WTC11 (cell line): ENCODE measurements at places on chromosomes 11 and 22. TPM values are rescaled to one million over a fixed set of nuclear protein-coding genes. Genes with fewer than 3 reads are reported as not detected.

The GANAB gene
- total RNA-seq: 323 to 350 TPM (median 327 TPM) in 3 replicates

The OR51B2 gene
- not detected in 3 replicates for total RNA-seq

The NCR3LG1 gene
- 2.0 to 2.7 TPM (median 2.5 TPM) in 3 replicates for total RNA-seq

The OR10A2 gene
- not detected in 3 replicates for total RNA-seq

The CASP4 gene
- 0.44 to 0.73 TPM (median 0.69 TPM) in 3 replicates for total RNA-seq

The UBTFL1 gene
- total RNA-seq: not detected in 3 replicates

The CAVIN3 gene
- 27.3 to 41.5 TPM (median 28.0 TPM) in 3 replicates for total RNA-seq

The MUC6 gene
- 0.05 to 0.13 TPM (median 0.07 TPM) in 3 replicates for total RNA-seq

DNA sequence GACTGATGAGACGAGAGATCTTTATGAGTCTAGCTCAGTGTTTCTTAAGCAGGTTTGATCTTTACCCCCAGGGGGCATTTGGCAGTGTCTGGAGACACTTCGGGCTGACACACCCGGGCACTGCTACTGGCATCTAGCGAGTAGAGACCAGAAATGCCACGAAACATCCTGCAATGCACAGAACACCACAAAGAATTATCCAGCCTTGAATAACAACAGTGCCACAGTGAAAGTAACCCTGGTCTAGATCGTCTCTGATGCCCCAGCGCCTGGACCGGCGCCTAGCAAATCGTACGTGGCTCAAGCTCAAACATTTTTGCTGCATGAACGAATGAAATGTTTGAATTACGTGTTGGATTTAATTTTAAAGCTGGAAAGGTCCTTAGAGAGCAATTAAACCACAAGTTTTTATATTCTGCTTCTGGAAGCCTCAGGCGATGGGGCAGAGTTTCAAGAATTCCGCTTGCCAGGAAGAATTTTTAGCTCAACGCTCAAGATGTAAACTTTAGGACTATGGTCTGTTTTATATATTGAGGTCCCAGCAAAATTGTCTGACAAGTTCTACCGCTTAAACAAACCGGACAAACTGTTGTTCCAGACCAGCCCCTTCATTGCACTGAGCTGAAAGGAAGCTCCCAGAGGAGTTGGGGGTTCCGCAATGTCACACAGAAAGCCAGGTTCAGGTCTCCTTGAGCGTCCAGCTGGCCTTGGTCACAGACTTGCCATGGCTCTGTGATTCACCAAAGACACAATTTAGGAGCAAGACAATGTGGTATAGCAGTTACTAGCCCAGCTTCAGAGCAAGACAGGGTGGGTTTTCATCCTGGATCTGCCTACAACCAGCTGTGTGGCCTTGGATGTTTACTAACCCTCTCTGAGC lies 44.2 kb upstream of the SMTN start:
- DNase-seq: no peak
- H3K4me1 ChIP-seq: peaks cover 6% of the 10 kb centered on the region; the same call in 1 of the 2 replicates
- H3K4me3 ChIP-seq: no peak overlapping the region
- no peaks in the 10 kb centered on the region for H3K27me3 ChIP-seq
- no peaks in the 10 kb centered on the region for H3K36me3 ChIP-seq

DNA sequence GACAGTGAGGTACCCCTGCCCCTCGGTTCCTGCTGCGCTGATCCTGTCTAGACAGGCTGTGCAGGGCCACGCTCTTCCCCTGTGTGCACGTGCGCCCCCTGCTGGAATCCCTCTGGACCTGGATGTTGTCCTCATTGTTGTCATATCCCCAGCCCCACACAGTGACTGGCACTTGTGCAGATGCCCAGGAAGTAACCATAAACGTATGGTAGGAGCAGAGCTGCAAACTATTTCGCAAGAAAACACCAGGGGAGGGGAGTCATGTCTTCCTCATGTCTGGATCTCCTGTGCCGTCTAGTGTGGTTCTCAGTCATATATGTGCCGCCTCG lies 114.7 kb downstream of the CRYBB2 start:
- H3K27me3 ChIP-seq: no peaks in the 10 kb centered on the region; the same call in 1 of the 2 replicates
- H3K27ac ChIP-seq: no peak overlapping the region
- H3K4me1 ChIP-seq: no peaks in the 10 kb centered on the region
- H3K4me3 ChIP-seq: no peak overlapping the region

- peaks cover 13% of the 10 kb centered on the region for H3K4me1 ChIP-seq
- H3K4me3 ChIP-seq: no peak overlapping the region
- DNase-seq: no peak
- no peaks in the 10 kb centered on the region for H3K27me3 ChIP-seq
- no peak overlapping the region for H3K27ac ChIP-seq
- no peaks in the 10 kb centered on the region for H3K36me3 ChIP-seq
Observed at GRCh38 chr11:70230840-70231710, 28.0 kb downstream of the FADD start.

GRCh38 chr11:35324981-35325380 lies 94.4 kb downstream of the SLC1A2 start:
- peaks cover 28% of the 10 kb centered on the region for H3K4me1 ChIP-seq
- no peak overlapping the region for H3K4me3 ChIP-seq
- H3K27me3 ChIP-seq: peaks cover 52% of the 10 kb centered on the region
- DNase-seq: no peak
- H3K36me3 ChIP-seq: no peaks in the 10 kb centered on the region
- H3K27ac ChIP-seq: no peak overlapping the region

GRCh38 chr11:134763030-134763388 lies 351.0 kb upstream of the B3GAT1 start:
- peaks cover 4% of the 10 kb centered on the region; the same call in 1 of the 2 replicates for H3K4me1 ChIP-seq
- H3K27me3 ChIP-seq: peaks cover 2% of the 10 kb centered on the region; the same call in 1 of the 2 replicates
- H3K4me3 ChIP-seq: no peak overlapping the region
- H3K27ac ChIP-seq: no peak overlapping the region

GRCh38 chr11:9601037-9601875 lies 27.8 kb downstream of the WEE1 start:
- H3K27ac ChIP-seq: peak overlapping the region; percentile 90
- peak; percentile 36 for DNase-seq
- H3K36me3 ChIP-seq: no peaks in the 10 kb centered on the region
- H3K27me3 ChIP-seq: no peaks in the 10 kb centered on the region
- 0 out of 2 replicates have a peak overlapping the region, but pooled peaks have one; percentile 3 for H3K4me3 ChIP-seq
- peaks cover 24% of the 10 kb centered on the region for H3K4me1 ChIP-seq

- no peaks in the 10 kb centered on the region for H3K27me3 ChIP-seq
- H3K36me3 ChIP-seq: peaks cover 40% of the 10 kb centered on the region
- no peak overlapping the region for H3K4me3 ChIP-seq
- H3K4me1 ChIP-seq: no peaks in the 10 kb centered on the region
- H3K27ac ChIP-seq: peak overlapping the region; percentile 24; the same call in 1 of the 2 replicates
Observed at GRCh38 chr22:19197997-19198865, 19.7 kb upstream of the SLC25A1 start.

DNA sequence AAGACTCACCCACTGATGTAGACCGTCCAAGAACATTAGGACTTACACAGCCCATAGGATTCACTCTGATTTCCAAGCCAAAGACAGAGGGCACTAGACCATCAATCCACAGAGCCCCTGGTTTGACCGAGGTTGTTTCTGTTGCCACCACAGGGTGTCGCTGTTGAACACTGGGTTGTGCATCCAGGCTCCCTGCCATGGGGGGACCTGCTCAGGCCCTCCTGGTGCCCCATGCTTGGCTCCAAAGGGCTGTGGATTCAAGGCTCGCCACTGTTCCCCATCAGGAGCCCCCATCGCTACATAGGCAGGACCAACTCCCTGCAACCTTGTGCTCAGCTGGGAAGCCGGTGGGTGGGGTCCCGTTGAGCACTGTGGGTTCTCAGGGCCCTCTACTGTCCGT lies 128.0 kb upstream of the ANO1 start:
- no peaks in the 10 kb centered on the region for H3K27me3 ChIP-seq
- no peak overlapping the region for H3K4me3 ChIP-seq
- peaks cover 16% of the 10 kb centered on the region for H3K4me1 ChIP-seq

DNA sequence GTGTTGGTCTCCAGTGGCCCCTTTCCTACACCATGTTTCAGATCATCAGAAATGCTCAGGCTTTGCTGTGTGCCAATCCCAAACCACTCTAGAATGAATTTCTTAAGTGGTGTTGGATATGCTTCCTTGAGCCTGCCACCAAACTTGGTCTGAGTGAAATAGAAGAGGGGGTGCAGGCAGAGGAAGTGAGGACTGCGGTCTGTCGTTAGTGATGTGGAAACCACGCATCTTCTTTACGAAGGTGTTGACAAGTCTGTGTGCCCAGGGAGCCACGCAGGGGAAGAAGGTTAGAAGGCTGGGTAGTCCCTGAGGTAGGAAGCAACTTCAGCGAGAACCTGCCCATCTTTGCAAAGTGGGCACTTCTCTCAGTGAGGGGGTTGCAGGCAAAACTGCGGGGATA lies 187.4 kb upstream of the NAV2 start:
- no peak overlapping the region for H3K4me3 ChIP-seq
- no peaks in the 10 kb centered on the region for H3K36me3 ChIP-seq
- H3K4me1 ChIP-seq: peaks cover 30% of the 10 kb centered on the region
- H3K27ac ChIP-seq: no peak overlapping the region
- no peak for DNase-seq
- H3K27me3 ChIP-seq: no peaks in the 10 kb centered on the region; the same call in 1 of the 2 replicates

- peaks cover 55% of the 10 kb centered on the region for H3K36me3 ChIP-seq
- no peak overlapping the region for H3K4me3 ChIP-seq
- H3K27me3 ChIP-seq: no peaks in the 10 kb centered on the region
- no peaks in the 10 kb centered on the region for H3K4me1 ChIP-seq
Observed at GRCh38 chr11:121520243-121521144, 67.7 kb upstream of the SORL1-AS1 start.

GRCh38 chr11:18054511-18055103 lies 8.5 kb upstream of the TPH1 start:
- no peak overlapping the region for H3K4me3 ChIP-seq
- no peaks in the 10 kb centered on the region; the same call in 1 of the 2 replicates for H3K27me3 ChIP-seq
- H3K36me3 ChIP-seq: no peaks in the 10 kb centered on the region
- H3K27ac ChIP-seq: peak overlapping the region; percentile 78
- DNase-seq: no peak

- no peak for DNase-seq
- no peaks in the 10 kb centered on the region for H3K36me3 ChIP-seq
- no peak overlapping the region for H3K27ac ChIP-seq
- no peaks in the 10 kb centered on the region for H3K27me3 ChIP-seq
- no peak overlapping the region for H3K4me3 ChIP-seq
Observed at GRCh38 chr22:48700566-48701295, 1126.9 kb downstream of the BRD1 start.

DNA sequence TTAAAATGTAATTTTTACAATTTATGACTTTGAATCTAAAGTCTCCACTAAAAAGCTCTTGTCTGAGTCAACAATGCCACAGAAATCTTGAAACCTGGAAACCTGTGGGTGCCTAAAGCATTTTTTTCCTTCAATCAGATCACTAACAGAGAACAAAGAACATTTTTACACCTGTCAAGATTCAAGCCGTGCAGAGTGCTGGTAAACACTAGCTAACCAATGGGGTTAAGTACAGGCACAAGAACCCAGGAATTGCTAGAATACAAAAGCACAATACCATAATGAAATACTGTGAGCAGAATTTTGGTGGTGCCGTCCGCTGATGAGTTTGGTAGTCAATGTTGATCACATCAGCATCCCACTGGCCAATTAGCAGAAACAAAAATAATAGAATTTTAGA lies 380.3 kb upstream of the PITPNB start:
- H3K4me1 ChIP-seq: no peaks in the 10 kb centered on the region
- DNase-seq: no peak
- no peaks in the 10 kb centered on the region for H3K36me3 ChIP-seq
- H3K27me3 ChIP-seq: no peaks in the 10 kb centered on the region
- H3K4me3 ChIP-seq: no peak overlapping the region

GRCh38 chr22:31451709-31452571 lies 37.7 kb downstream of the EIF4ENIF1 start:
- no peak for DNase-seq
- H3K4me3 ChIP-seq: no peak overlapping the region

DNA sequence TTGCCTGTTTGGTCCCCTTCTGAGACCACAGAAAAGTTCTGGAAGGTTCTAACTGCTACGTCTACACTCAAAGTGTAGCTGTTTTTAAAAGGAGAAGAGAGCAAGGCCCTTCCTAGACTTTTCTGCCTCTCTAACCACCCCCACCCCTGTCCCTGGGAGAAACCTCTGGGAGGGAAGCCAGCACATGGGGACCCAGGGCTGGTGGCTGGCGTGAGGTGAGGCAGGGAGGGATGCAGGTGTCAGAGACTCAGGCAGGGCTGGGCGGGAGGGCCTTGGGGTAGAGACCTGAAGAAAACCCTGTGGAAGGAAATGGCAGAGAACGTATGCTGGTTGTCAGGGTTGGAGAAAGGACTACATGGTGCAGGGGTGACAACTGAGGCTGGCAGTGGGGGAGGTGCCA lies 26.7 kb downstream of the ARRB1 start:
- H3K4me1 ChIP-seq: peaks cover 81% of the 10 kb centered on the region
- peak overlapping the region; percentile 91 for H3K27ac ChIP-seq

GRCh38 chr11:78664636-78665035 lies 90.0 kb upstream of the NARS2 start:
- H3K4me3 ChIP-seq: no peak overlapping the region
- H3K36me3 ChIP-seq: peaks cover 3% of the 10 kb centered on the region; the same call in 1 of the 2 replicates
- peaks cover 6% of the 10 kb centered on the region for H3K4me1 ChIP-seq
- H3K27me3 ChIP-seq: no peaks in the 10 kb centered on the region
- no peak overlapping the region for H3K27ac ChIP-seq

GRCh38 chr22:21020802-21021429 lies 6.0 kb downstream of the P2RX6 start:
- H3K4me3 ChIP-seq: no peak overlapping the region
- peak; percentile 68 for DNase-seq
- no peak overlapping the region for H3K27ac ChIP-seq
- no peaks in the 10 kb centered on the region for H3K4me1 ChIP-seq

GRCh38 chr11:31643857-31644256 lies 134.3 kb downstream of the ELP4 start:
- no peaks in the 10 kb centered on the region for H3K27me3 ChIP-seq
- H3K4me3 ChIP-seq: no peak overlapping the region
- no peaks in the 10 kb centered on the region for H3K4me1 ChIP-seq
- no peak overlapping the region for H3K27ac ChIP-seq
- no peak for DNase-seq
- no peaks in the 10 kb centered on the region for H3K36me3 ChIP-seq

DNA sequence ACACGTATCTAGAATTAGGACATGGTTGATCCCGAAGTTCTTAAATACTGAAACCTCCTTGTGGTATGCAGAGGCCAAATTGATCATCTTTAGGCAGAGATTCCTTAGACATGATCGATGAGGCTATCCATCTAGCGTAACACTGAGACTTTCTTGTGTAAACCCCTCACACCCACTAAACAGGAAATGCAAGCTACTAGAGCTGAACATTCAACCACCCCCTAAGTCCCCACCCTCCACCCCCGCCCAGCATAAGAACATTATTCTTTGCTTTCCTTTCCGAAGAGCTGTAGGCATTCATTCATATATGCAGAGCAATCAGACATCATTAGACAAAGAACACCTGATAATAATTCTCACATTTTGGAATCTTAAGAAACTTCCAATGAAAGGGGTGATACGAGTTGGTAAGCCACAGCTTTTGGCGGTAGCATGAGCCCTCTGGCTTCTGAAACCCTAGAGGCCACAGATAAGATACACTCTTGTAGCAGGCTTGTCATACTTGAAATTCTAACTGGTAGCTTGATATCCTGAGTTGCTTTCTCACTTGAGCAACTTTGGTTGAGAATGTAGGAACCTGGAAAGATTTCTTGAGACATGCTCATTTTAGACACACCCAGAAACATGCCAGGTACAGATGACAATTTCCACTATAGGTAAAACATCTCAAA lies 42.2 kb downstream of the FLI1 start:
- peaks cover 10% of the 10 kb centered on the region for H3K27me3 ChIP-seq
- peaks cover 66% of the 10 kb centered on the region for H3K4me1 ChIP-seq
- H3K36me3 ChIP-seq: no peaks in the 10 kb centered on the region
- no peak overlapping the region for H3K4me3 ChIP-seq
- no peak overlapping the region for H3K27ac ChIP-seq
